SK-N-SH (cell line): ENCODE measurements at places on chromosomes 7 and 10. TPM values are rescaled to one million over a fixed set of nuclear protein-coding genes. Genes with fewer than 3 reads are reported as not detected.

GRCh38 chr7:133642907-133643306, 390.0 kb downstream of the EXOC4 start:
- DNase-seq: no peak
- H3K27ac ChIP-seq: no peak overlapping the region
- no peaks in the 10 kb centered on the region for H3K27me3 ChIP-seq
- H3K4me1 ChIP-seq: peaks cover 36% of the 10 kb centered on the region

GHRHR gene
- not detected in 2 replicates for polyA plus RNA-seq

GRCh38 chr10:121596689-121597503, 1.3 kb downstream of the FGFR2 start:
- peaks cover 18% of the 10 kb centered on the region for H3K27me3 ChIP-seq
- no peaks in the 10 kb centered on the region for H3K4me1 ChIP-seq
- no peak for DNase-seq

DNA sequence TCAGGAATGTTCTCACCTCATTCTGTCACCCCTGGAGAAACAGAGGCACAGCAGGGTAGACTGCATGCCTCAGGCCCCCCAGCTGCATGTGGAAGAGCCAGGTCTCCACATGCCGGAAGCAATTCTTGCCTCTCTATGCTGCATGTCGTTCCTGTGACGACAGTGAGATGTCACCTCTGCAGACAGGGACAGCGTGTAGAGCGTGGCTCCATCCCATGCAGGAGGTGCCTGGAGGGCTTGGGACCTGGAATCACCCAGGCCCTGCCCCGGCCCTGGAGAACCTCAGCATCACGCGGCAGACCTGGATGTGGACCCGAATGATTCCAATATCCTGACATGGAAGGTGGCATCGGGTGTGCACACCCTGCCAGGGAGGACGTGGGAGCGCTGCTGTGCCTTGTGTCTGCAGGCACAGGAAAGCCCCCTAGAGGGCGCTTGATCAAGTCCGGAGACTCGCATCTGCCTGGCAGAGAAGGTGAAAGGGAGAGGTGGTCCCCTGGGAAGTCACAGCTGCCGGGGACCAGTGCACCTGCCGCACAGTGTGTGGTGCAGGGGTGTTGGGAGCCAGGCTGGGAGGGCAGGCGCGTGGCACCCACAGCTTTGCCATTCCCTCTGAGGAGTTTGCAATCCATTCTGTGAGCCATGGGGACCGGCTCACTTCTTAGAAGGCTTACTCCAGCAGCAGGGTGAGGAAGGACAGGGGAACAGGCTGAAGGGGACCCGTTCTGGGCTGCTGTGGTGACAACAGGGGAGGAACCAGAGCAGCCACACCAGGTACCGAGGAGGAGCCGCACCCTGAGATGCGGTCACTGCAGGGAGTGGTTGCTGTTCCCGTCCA, 45.3 kb upstream of the EN2 start:
- H3K27ac ChIP-seq: no peak overlapping the region
- no peak overlapping the region for H3K4me3 ChIP-seq
- no peaks in the 10 kb centered on the region for H3K36me3 ChIP-seq
- no peaks in the 10 kb centered on the region for H3K4me1 ChIP-seq
- H3K27me3 ChIP-seq: peaks cover 61% of the 10 kb centered on the region

- no peaks in the 10 kb centered on the region for H3K4me1 ChIP-seq
- H3K27ac ChIP-seq: no peak overlapping the region
- no peaks in the 10 kb centered on the region for H3K36me3 ChIP-seq
- no peak overlapping the region for H3K4me3 ChIP-seq
Observed at GRCh38 chr10:69410487-69410886, 6.2 kb downstream of the TACR2 start.

ITPRID1 gene
- not detected in 2 replicates for polyA plus RNA-seq

GRCh38 chr7:98617051-98617959, at the start of gene NPTX2:
TSS of gene NPTX2 (plus strand) at chr7:98617285. CDS start at chr7:98617462, 177 bp downstream.
- no peaks in the 10 kb centered on the region for H3K36me3 ChIP-seq
- H3K4me1 ChIP-seq: peaks cover 48% of the 10 kb centered on the region
- DNase-seq: peak; percentile 99
- H3K4me3 ChIP-seq: peak within 1 kb of the TSS; percentile 52

DNA sequence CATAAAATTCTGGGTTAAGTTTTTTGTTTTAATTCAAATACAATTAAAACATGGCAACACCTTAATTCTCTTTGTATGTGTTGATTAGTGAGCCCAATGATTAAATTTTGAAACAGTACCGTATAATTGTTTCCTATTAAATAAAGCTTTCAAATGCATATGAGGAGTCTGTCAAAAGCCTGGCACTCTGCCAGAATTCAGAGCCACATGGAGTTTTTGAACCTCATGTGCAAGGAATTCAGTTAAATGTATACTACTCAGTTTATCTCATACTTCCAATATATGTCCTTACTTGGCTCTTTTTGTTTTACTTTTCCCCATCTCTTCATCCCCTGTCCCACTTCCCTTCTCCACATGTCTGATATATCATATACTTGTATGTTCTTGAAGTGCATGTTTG, 165.6 kb upstream of the FAM3C start:
- no peaks in the 10 kb centered on the region for H3K36me3 ChIP-seq
- H3K4me3 ChIP-seq: no peak overlapping the region
- H3K27ac ChIP-seq: no peak overlapping the region

CCDC146 gene
- polyA plus RNA-seq: 2.7 and 4.0 TPM in 2 replicates

- H3K36me3 ChIP-seq: no peaks in the 10 kb centered on the region
- no peaks in the 10 kb centered on the region for H3K4me1 ChIP-seq
- H3K27ac ChIP-seq: no peak overlapping the region
- H3K4me3 ChIP-seq: no peak overlapping the region
- no peaks in the 10 kb centered on the region for H3K27me3 ChIP-seq
- DNase-seq: no peak
Observed at GRCh38 chr10:120262857-120263547, 194.0 kb upstream of the PLPP4 start.

DNA sequence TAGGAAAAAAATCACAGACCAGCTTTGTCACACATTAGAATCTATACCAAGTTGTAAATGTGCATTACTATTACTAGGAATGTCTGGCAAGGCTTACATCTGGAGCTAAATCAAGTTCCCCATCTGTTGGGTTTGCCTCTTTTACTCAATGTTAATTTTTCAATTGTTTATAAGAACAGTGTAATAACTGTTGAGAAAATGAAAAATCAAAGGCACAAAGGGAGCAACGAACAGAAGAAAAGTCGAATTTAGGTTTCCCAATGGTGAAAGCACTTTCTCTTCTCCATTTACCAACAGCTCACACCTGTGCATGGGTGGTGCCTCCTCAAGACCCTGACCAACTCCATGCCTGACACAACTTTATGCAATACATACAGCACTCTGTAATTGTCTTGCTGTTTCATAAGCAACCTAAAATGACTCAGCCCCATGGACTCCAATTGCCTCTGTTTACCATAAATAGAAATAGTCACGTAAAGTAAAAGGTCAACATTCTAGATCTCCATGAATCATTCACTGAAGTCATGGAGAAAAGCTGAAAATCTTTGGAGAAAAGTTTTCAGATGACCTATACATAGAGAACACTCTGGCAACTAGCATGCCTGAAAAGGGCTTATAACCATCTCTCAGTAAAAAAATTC, 95.5 kb upstream of the KCNIP2 start:
- H3K27me3 ChIP-seq: no peaks in the 10 kb centered on the region
- H3K4me1 ChIP-seq: peaks cover 2% of the 10 kb centered on the region
- peaks cover 11% of the 10 kb centered on the region for H3K36me3 ChIP-seq

GRCh38 chr10:86391986-86392722, 25.6 kb upstream of the GRID1 start:
- no peaks in the 10 kb centered on the region; the same call in 1 of the 2 replicates for H3K27me3 ChIP-seq
- H3K27ac ChIP-seq: no peak overlapping the region
- no peak for DNase-seq
- H3K4me1 ChIP-seq: no peaks in the 10 kb centered on the region

DNA sequence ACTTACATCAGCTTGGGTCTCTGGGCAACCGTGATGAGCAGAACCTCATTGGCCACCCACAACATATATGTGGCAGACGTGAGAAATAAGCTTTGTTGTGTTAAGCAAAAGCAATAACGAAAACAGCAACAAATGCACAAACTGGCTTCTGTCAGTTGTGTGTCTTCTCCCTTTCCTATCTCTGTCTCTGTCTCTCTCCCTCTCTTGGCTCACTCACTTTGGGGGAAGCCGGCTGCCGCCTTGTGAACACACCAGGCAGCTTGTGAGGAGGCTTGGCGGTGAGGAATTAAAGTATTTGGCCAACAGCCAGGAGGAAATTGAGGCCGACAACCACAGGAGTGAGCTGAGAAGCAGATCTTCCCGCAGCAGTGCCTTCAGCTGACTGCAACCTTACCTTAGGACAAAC, 21.9 kb upstream of the CDCA7L start:
- no peak overlapping the region for H3K4me3 ChIP-seq
- H3K27ac ChIP-seq: no peak overlapping the region
- H3K4me1 ChIP-seq: no peaks in the 10 kb centered on the region
- DNase-seq: no peak
- no peaks in the 10 kb centered on the region for H3K27me3 ChIP-seq
- H3K36me3 ChIP-seq: no peaks in the 10 kb centered on the region
